ENCODE measurements at places on chromosomes 3 and 15. TPM values are rescaled to one million over a fixed set of nuclear protein-coding genes. Genes with fewer than 3 reads are reported as not detected.

Gene SLC12A8
- 0.90 TPM for polyA plus RNA-seq

Gene RPS17
- 2,963 TPM for polyA plus RNA-seq

Gene CCR9
- polyA plus RNA-seq = not detected

Gene CILP
- 0.02 TPM for polyA plus RNA-seq

Gene SMAD6
- polyA plus RNA-seq = 7.3 TPM

Gene TRH
- polyA plus RNA-seq = not detected

Gene TERB2
- polyA plus RNA-seq = not detected

Gene C3orf33
- 2.3 TPM for polyA plus RNA-seq

Gene ATP8B4
- 0.08 TPM for polyA plus RNA-seq

Gene GOLGA8S
- 0.04 TPM for polyA plus RNA-seq

Gene ZIC1
- polyA plus RNA-seq = not detected

Gene SNX22
- 0.18 TPM for polyA plus RNA-seq

Gene C2CD4A
- polyA plus RNA-seq = 0.10 TPM

Gene CASR
- polyA plus RNA-seq = not detected

Gene GPR156
- 0.18 TPM for polyA plus RNA-seq

Gene CPNE9
- polyA plus RNA-seq = not detected

Gene ARL14
- not detected for polyA plus RNA-seq

Gene GOLGA8H
- 0.39 TPM for polyA plus RNA-seq

Gene EPHA3
- not detected for polyA plus RNA-seq

Gene SCAANT1
- polyA plus RNA-seq = not detected

Gene ABCC5
- polyA plus RNA-seq = 18.9 TPM

Gene DPPA2
- polyA plus RNA-seq = not detected

Gene CYP8B1
- polyA plus RNA-seq = not detected

Gene IL17RE
- polyA plus RNA-seq = 1.6 TPM

Gene ECE2
- polyA plus RNA-seq = not detected

Gene CNBP
- 152 TPM for polyA plus RNA-seq

Gene SYNM
- 3.7 TPM for polyA plus RNA-seq

Gene PPP4R2
- polyA plus RNA-seq = 6.5 TPM

Gene COLQ
- 2.0 TPM for polyA plus RNA-seq

Gene ACP3
- polyA plus RNA-seq = not detected

Gene CAMK2N2
- not detected for polyA plus RNA-seq

Gene MST1R
- 2.4 TPM for polyA plus RNA-seq

Gene APOD
- 3.1 TPM for polyA plus RNA-seq

Gene KCNMB2
- 0.24 TPM for polyA plus RNA-seq

Gene C3orf18
- polyA plus RNA-seq = 2.9 TPM

Gene CMC1
- 9.0 TPM for polyA plus RNA-seq
